AG04449 (cell line): ENCODE measurements at places on chromosomes 5 and 9.

GRCh38 chr5:177071666-177072385 lies 14.9 kb upstream of the FGFR4 start:
- peak; percentile 42 for DNase-seq

GRCh38 chr5:158487664-158488063 lies 612.1 kb downstream of the EBF1 start:
- DNase-seq, result no peak

DNA sequence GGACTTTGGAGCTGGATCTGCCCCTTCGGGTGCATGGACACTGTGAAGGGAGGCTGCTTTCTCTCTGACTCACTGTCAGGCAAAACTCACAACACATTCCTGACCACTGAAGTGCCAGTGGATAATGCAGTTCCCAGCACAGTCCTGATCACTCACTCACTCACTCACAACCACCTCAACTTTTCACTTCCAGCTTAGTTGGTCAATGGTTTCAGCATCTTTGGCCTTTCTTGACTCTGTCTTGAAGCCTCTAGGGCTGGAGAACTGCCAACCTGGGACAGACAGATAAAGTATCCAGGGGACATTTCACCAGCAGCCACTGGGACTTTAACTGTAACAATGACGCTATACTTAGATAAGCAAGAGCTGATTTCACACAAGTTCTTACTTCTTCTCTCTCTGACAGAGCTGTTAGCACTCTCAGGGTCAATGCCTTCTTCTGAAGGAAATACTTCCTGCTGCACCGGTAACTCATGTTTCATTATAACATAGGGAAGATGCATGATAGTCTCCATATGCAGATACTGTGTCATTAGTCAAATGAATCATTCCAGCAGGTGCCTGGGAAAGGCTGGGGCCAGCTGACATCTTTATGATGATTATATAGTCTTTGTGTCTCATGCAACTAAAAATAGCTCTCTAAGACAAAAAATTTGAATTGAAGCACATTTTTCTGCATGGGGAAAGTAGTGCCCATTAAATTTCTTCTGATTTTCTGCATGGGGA lies 499.0 kb downstream of the SEMA5A start:
- peak; percentile 85 for DNase-seq

GRCh38 chr5:62640446-62640845 lies 61.8 kb downstream of the LRRC70 start:
- DNase-seq, result no peak

DNA sequence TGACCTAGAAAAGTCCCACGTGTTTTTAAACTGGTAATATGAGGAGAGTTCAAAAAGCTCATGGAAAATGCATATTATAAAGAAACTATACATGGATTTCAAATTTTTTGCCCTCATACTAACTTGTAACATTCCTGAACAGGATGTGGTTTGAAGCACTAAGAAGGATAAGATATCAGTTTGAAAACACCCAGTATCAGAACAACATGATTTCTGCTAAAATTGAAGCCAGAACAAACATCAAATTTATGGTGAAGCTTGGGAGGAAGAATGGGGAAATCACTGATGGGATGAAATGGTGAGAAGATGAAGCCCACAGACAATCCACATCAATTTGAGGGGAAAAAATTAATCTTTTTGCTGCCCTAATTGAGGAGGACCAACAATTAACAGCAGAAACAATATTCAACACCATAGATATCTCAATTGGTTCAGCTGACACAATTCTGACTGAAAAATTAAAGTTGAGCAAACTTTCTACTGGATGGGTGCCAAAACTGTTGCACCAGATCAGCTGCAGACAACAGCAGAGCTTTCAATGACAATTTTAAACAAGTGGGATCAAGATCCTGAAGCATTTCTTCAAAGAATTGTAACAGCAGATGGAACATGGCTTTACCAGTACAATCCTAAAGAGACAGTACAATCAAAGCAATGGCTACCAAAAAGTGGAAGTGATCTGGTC lies 113.2 kb upstream of the SNX2 start:
- DNase-seq, result no peak

DNA sequence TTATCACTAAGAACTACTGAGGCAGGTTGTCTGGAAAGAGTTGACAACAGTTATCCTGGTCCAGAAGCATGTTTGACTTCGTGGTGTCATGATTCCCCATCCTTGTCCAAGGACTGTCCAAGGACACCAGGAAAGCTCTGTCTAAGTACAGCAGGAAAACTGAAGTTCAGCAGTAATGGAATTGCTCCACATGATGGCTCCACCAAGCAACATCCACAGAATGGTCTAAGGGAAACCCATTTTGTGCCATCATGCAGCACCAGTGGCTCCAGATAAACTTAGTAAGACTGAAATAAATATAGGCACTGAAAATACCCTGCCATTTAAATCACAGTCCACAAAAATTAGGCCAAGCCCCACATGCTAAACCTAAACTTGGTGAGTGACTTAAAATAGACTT lies 192.8 kb downstream of the CDH18 start:
- no peak for DNase-seq

GRCh38 chr5:134224888-134225779 lies 739 bp downstream of the PPP2CA start:
- no peak for DNase-seq
